ENCODE measurements at places on chromosomes 2 and 18. TPM values are rescaled to one million over a fixed set of nuclear protein-coding genes. Genes with fewer than 3 reads are reported as not detected.

DNA sequence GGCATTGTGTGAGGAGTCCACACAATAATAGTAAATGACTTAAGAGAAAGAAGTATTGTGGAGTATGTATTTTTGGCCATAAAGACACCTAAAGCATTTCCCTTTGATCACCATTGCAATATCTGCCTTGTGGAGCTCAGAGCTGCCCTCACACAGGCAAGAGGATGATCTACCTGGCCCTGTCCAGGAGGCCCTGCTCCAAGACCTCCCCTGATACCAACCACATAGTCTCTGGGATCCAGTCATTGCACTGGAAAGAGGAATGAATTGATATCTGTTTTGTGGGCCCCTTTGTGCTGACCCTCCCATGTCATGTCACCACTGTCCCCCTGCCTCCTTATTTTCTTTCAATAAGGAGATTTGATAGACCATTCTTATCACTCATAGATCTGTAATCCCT lies 430.6 kb upstream of the TNP1 start:
- ATAC-seq = no peak

DNA sequence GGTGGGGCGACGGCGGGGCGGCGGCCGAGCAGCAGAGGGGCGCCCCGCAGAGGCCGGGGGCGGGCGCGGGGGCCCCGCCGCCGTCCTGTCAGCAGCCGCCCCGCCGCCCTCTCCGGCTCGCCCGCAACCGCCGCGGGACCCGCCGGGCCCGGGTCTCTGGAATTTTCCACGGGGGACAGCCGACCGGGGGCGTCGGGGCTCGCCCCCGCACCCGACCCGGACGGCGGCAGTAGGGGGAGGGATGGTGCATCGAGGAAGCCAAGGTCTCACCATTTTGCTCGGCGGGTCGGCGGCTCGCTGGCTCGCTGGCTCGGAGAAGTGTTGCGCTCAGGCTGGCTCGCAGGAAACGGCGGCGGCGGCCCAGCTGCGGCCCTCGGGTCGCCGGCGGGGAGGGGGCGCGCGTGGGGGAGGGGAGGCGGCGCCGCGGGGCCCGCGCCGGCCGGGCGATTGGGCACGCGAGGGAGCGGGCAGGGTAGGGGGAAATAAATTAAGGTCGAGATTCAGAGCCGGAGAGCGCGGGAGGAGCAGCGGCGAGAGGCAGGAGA lies 405 bp downstream of the PPP3R1 start:
- ATAC-seq = peak; percentile 5

PRSS56 gene
- not detected for total RNA-seq

DNA sequence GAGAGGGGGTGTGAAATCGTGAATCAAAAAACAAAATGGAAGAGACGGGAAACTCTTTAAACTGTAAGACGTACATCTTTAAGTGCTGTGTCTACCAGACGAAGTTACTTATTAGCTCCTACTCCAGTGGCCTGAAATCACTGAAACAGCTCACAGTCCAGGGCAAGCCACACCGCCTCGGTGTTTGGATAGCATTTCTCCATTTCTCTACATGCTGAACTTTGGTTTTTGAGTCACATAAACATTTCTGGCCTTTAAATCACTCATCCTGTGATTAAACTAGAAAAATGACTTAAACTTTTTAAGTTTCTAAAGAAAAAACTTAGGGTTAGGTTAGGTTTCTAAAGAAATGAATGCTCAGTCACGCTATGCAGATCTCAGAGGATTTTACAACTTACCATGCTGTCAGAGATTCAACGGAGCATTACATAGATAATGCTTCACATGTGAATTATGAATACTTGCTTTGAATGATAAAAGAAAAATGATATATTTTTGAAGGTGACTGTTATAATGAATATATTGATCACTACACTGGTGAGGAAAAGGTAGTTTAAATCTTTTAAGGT lies 138.4 kb downstream of the MBP start:
- ATAC-seq = peak; percentile 40

KRTCAP3 gene
- total RNA-seq = 5.0 TPM
